ENCODE measurements at places on chromosomes 13 and 19. TPM values are rescaled to one million over a fixed set of nuclear protein-coding genes. Genes with fewer than 3 reads are reported as not detected.

GRCh38 chr19:3184847-3185460, 776 bp upstream of the NCLN start:
- DNase-seq = no peak

GRCh38 chr19:3278294-3278693, 53.8 kb downstream of the CELF5 start:
- DNase-seq = no peak

DNA sequence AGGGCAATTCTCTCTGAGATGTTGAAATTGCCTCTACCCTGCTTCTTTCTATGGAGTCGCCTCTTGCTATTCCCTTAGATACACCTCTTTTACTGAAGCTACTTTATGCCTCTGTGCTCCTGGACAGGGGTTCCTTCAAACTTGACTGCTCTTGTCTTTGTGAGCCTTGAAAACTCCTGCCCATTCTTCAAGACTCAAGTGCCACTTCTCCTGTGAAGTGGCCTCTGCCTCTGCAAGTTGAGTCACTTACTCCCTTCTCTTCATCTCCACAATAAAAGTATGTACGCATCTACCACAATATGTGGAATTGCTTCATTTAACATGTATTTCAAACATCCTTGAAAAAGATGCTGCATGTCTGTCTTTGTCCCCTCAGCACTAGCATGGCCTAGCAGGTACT, 66.0 kb upstream of the TPP2 start:
- DNase-seq = no peak

- DNase-seq = no peak
Observed at GRCh38 chr13:39688699-39689405, 33.4 kb downstream of the COG6 start.

DNA sequence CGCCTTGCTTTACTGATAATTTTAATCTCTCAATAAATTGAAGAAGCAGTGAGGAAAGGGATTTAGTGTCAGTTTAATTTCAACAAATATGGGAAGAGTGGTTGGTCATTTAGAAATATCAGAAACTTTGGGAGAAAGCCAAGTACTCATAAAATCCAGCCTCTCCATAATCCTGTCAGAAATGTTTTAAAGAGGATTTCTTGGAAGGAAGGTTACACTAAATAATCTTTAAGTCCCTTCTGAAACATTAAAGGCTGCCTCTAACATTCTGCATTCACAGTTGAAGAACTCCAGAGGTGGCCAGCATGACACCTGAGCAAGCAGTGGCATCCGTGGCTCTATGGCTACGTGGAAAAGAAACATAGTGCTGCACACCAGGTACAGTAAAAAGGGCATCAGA, 378.5 kb downstream of the ENOX1 start:
- DNase-seq = no peak

Gene ATP1A3
- 0.45 TPM for total RNA-seq

Gene CGB1
- not detected for total RNA-seq

Gene CAPN12
- 6.1 TPM for total RNA-seq

Gene SLC15A1
- total RNA-seq = 1.2 TPM

Gene ADGRE2
- 0.45 TPM for total RNA-seq

Gene TMEM150B
- not detected for total RNA-seq
